ENCODE measurements at places on chromosomes 1 and 21.
A peak's percentile ranks its signal among the peaks of the same experiment; 100 is the strongest.

DNA sequence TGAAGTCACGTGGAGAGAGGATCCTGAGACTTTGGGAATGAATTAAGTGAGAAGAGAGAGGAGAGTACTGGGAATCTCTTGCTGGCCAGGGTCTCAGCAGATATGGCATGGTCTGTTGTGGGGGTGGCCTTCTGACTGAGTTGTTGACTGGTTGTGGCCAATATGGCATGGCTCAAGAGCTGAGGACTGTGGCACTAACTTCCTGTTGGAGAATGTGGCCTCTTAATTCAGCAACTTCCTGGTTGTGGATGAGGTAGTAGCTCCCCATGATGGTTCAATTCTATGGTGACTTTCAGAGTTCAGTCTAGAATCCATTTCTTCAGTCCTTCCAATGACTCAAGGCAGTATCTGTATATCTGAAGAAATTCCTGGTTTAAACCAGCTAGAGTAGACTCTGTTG is 44.7 kb upstream of the PAXBP1 start:
- DNase-seq: no peak

- peak; percentile 17 for DNase-seq
These were observed 940 bp downstream of the SRRM1 start for GRCh38 chr1:24644100-24644384.

- DNase-seq: no peak
These were observed 10.2 kb downstream of the JAK1 start for GRCh38 chr1:64956010-64956640.

DNA sequence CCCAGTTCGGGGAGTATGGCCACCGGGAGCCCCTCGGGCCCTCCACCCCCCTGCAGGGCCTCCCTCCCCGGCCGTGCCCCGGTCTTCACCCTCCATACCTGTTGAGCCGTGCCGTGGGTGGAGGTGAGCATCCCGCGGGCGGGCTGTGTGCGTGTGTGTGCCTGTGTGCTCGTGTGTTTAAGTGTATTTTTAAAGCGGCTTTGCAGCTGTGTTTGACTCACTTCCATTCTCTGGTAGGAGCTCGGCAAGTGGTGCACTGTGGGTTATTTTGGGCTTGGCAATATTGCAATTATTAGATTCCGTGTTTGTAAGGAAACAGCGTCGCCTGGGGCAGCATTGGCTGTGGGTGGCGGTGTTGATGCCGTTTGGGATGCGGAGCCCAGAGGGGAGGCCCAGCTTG is 20.3 kb upstream of the PLCH2 start:
- no peak for DNase-seq

DNA sequence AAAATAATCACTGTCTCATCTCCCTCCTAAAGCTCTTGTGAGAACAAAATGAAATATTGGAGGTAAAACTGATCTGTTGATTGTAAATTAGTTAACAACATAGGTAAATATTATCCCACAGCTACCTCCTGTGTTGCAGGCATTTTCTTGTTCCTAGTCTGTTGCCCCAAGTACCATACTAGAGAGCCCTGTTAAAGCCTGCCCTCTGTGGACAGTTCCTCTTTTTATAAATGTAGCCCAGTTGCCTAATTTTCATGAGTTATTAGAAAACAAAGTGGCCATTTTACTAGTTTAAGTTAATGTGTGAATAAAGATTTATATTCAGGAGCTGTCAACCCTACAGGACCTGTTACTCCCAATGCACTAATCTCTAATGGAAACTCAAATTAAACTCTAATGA is 180.0 kb upstream of the KCND3 start:
- no peak for DNase-seq

GRCh38 chr1:32605711-32606424 is 44.5 kb downstream of the ZBTB8OS start:
- DNase-seq: no peak

GRCh38 chr1:221532071-221532773 is 209.7 kb downstream of the DUSP10 start:
- no peak for DNase-seq

GRCh38 chr1:154886281-154887015 is 16.4 kb upstream of the KCNN3 start:
- no peak for DNase-seq

GRCh38 chr1:166064313-166064926 is 102.4 kb downstream of the FAM78B start:
- no peak for DNase-seq

DNA sequence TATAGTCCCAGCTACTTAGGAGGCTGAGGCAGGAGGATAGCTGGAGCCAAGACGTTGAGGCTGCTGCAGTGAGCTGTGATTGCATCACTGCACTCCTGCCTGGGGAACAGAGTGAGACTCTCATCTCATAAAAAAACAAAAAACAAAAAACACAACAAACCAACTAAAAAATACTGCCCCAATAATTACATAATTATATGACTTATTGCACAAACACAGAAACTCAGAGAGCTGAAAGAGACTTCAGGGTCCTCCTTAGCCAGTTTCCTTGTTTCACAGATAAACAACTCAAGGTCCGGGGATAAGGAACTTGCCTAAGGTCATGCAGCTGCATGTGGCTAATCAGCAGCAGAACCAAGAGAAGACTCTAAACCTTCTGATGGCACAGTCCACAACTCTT is 11.9 kb downstream of the EXTL2 start:
- no peak for DNase-seq

DNA sequence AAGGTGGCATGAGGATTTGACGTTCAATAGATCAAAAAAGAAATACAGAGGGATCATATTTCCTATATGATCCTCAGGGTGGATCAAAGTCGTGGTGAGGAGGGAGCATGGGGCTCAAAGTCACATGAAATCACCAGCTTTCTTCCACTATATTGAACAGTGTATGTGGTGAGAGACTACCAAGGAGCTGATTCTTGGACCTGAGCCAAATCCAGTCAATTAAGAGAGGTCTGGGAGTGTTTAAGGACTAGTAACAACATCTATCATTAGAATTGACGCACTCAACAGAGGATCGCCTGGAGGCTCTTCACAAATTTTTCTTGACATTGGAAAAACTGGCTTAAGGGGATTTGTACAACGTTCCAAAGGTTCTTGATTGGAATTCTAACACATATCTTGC is 267.7 kb upstream of the PROX1 start:
- no peak for DNase-seq

GRCh38 chr1:212161231-212161781 is 123.9 kb upstream of the PPP2R5A start:
- DNase-seq: no peak

DNA sequence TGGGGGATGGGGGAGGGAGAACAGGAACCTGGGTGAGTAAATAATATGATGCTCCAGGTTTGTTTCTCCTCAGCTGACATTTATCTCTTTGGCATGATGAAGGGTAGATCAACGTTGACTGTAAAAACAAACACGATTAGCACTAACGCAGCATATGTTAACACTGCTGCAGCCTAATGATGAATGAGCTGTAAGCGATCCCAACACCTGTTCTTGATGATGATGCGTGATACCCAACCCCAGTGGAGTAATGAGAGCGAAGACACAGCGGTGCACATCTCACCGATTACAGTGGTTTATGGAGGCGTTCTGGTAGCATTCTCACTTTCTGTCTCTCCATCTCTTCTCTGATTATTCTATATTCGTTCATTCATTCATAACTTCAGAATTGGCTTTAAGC is 640.4 kb downstream of the USP25 start:
- no peak for DNase-seq

DNA sequence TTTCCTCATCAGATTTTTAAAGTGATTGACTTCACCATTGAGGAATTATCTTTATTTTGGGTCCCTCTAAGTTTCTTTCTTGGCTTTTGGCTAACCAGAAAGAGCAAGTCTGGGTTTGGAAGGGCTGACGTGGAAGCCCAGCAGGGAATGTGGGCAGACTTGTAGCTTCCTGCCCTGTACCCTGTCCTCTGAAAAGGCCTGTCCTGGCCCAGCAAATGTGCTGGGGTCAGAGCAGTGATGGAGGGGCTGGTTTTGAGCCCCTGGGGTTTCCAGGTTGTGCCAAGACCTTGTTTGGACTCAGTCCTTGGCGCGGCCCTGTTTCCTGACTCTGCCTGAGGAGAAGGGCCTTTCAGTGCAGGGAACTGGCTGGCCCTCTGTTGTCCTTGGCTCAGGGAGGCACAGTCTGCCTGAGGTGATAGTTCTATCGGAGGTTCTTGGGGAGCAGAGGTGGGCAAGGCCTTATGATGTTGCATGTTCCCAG is 72.1 kb downstream of the UCK2 start:
- DNase-seq: no peak

- DNase-seq: no peak
These were observed 430.1 kb upstream of the ESRRG start for GRCh38 chr1:217153361-217153760.

DNA sequence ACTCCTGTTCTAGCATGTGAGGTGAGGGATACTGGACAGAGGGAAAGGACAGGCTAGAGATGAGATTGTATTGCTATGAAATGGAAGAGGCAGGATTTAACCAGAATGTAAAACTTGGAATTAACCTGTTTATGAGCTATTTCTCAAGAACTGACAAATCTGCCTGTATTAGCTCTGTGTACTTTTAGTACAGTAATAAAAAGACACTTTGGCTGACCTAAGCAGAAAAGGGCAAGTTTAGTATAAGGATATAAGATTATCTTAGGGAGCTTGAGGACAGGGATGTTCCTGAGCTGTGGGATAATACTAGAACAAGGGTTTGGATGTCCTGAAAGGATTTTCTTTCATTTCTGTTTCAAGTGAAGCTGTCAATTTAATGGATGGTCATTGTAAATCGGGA is 11.2 kb downstream of the ZCCHC17 start:
- no peak for DNase-seq

- no peak for DNase-seq
These were observed 106.5 kb upstream of the SLC44A3 start for GRCh38 chr1:94713472-94714141.

- DNase-seq: no peak
These were observed 170.2 kb upstream of the NFIA start for GRCh38 chr1:60911966-60912697.

- DNase-seq: peak; percentile 34
These were observed 72.2 kb upstream of the KRTAP19-8 start for GRCh38 chr21:31110430-31110829.

GRCh38 chr1:46806196-46807020 is 7.6 kb downstream of the CYP4B1 start:
- no peak for DNase-seq

GRCh38 chr1:66729119-66729518 is 23.1 kb upstream of the DYNLT5 start:
- no peak for DNase-seq

DNA sequence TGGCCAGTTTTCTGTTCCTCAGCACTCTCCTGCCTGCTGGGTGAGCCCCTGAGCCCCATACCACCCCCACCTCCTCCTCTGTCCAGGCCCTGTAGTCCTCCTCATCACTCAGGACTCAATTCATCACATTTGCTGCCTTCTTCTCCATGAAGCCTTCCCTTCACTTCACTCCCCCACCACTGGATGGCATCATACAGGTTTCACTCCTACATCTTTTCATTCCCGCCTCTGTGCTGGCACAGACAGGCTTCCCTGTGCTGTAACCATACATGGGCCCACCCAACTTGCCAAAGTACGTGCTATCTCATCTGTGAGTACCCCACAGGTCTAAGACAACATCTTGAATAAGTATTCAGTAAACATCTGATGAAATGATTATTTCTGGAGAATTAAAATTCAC is 56.9 kb downstream of the SLC45A1 start:
- peak; percentile 59 for DNase-seq

- no peak for DNase-seq
These were observed 8.2 kb upstream of the TMEM240 start for GRCh38 chr1:1548591-1548990.

- no peak for DNase-seq
These were observed 107.0 kb upstream of the NGF start for GRCh38 chr1:115445090-115445489.

DNA sequence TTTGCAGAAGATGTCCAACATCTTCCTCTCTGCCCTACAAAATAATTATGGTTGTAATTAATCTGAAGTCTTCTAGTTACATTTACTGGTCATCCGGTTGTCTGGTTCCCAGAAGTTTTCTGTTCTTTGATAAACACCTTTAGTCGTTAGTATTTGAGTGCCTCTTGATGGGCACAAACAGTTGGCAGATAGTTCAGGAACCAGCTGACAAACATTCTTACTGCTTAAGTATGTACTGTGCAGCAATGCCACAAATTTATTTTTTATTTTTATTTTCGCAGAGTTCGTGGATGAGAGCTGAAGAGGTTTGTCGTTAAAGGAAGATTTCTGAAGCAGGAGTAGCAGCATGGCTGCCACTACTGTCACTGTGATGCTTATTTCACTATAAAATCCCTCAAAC is 84.7 kb downstream of the RABGAP1L start:
- no peak for DNase-seq

DNA sequence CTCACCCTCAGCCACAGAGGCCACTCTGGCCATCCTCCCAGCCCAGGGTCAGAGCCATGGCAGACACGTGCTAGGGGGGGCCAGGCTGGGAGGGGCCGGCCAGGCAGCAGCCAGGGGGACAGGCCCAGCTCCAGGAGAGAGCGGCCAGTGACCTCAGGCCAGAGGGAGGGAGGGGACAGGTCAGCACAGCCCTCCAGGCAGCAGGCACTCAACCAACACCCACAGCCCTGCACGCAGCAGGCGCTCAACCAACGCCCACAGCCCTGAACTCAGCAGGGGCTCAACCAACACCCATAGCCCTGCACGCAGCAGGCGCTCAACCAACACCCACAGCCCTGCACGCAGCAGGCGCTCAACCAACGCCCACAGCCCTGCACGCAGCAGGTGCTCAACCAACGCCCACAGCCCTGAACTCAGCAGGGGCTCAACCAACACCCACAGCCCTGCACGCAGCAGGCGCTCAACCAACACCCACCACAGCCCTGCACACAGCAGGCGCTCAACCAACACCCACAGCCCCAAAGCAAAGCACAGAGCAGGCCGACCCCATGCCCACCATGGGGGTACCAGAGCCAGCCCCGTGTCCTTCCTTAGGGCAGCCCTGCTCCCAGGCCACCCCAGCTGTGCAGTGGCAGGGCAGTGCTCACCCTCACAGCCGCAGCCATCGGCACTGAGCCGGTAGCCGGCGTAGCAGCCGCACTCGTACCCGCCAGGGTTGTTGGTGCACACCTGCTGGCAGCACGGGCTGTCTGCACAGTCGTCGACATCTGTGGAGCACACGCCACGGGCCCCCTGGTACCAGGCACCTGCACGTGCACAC is 55.9 kb downstream of the ARHGEF16 start:
- DNase-seq: no peak

- no peak for DNase-seq
These were observed 57.9 kb downstream of the TRAF5 start for GRCh38 chr1:211384524-211384923.

- DNase-seq: no peak
These were observed 111.6 kb downstream of the PLD5 start for GRCh38 chr1:242412921-242413320.

GRCh38 chr1:166164995-166165660 is 1.7 kb downstream of the FAM78B start:
- DNase-seq: peak; percentile 68

All from HEK293T (cell line).